Activated T-helper 1 cell treated with anti-CD3 and anti-CD28 coated beads, Interleukin-2, amount 50 U/mL, for 16 hours (primary cell): ENCODE measurements at places on chromosomes 11 and 22.

- no peak for DNase-seq
Measured at GRCh38 chr22:31278626-31279326, 13.5 kb downstream of the PIK3IP1 start.

GRCh38 chr22:24413271-24413670 is 14.1 kb upstream of the ADORA2A start:
- no peak for DNase-seq

DNA sequence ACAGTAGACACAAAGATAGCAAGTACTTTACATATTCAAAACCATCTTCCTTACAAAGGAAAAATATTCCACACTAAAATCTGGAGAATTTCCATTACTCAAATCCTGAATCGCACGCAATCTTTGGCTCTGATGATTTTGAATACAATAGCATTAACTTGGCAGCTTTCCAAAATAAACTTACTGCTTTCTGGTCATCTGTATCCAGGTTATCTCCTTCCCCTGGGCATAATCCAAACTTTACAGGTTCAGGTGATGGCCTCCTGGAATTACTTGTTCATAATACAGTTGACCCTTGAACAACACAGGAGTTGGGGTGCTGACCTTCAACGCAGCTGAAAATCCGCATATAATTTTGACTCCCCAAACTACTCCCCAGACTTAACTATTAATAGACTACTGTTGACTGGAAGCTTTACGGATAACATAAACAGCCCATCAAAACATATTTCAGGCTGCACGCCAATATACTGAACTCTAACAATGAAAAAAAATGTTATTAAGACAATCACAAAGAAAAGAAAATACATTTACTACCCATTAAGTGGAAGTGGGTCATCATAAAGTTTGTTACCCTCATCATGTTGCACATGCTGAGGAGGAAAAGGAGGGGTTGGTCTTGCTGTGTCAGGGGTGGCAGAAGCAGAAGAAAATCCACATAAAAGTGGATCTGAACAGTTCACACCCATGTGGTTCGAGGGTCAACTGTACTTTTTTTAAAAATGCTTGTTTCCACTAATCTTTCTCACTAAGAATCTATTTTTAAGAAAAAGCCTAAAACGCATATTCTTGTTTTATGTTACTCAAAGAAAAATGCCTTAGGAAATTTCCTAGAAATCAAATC is 6.5 kb downstream of the MTMR2 start:
- DNase-seq = no peak

DNA sequence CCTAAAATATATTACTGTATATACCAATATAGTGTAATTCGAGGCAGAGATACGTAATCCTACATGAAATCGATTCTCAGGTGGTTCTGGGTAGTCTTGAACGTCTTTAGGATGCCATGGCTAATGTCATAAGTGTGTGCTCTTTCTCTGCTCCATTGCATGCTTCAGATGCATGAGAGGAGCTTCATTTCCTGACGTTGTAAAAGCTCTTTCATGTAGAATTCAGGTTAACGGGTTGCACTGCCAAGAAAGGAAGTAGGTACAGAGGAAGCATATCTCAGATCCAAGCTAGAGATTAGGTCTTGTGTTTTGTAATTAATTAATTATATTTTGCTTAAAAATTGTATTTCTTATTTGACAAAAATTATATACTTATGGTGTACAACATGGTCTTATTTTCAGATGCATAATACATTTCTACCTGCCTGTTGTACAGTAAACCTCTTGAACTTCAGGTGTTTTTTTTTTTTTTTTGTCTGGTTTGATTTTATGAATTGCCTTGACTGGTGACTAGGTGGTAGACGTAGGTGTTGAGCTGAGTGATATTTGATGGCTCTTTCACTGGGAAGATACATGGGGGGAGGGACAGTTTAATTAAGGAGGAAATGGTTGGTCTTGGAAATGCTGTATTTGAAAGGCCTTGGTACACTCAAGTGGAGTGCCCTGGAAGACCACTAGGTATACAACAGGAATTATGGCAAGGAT is 9.3 kb downstream of the NUP50 start:
- no peak for DNase-seq

- no peak for DNase-seq
Measured at GRCh38 chr11:80960381-80961029, 1519.7 kb upstream of the TENM4 start.

- DNase-seq = no peak
Measured at GRCh38 chr22:45906946-45907345, 70.0 kb downstream of the WNT7B start.

DNA sequence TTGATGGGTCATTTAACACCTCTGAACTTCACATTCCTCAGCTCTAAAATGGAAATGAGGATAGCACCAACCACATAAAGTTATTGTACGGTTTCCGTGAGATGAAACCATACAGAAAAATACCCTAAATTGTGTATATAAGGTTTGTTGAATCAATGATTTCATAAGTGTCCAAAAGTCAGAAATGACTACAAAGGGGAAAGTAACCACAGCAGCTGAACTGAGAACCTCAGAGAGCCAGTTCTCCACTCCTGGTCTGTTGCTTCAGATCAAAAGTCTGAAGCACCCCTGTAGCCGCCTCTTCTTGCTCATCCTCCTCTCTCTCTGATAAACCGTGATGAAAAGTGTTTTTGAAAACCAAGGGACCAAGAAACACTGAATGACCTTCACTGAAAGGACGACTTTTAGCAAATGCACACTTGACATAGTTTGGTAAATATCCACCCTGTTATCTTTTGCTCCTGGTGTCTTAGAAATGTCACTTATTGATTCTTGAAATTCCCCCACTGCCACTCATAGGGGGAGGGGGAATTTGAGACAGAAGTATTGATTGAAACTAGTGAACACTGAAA is 194.5 kb downstream of the NAV2 start:
- no peak for DNase-seq

GRCh38 chr11:10622957-10623791 is 54.7 kb upstream of the LYVE1 start:
- no peak for DNase-seq

GRCh38 chr11:28903716-28904115 is 795.5 kb downstream of the METTL15 start:
- no peak for DNase-seq

DNA sequence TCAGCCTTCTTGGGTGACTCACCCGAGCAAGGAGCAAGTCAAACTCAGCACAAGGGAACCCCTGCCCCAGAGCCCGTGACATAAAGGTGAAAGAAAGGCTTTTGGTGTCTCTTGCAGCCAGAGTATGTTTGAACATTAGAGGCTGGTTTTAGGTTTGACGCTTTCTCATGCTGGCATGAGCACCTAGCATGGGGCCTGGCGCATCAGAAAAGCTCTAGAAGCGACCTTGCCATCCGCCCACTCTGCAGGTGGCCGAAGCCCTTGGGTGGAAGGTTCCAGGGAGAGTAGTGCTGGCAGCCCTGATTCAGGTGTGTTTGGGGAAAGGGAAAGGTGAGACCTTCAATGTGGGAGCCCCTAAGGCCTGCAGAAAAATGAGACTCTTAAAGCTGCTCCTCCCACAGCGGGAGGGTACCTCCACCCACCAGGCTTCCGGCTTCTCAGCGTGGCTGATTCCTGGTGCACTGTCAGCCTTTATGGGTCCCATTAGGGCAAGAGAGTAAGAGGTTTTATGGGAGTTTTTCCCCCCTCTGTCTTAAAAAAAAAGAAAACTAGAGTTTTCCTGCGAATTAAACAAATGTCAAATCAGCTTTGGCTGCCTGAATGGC is 88.4 kb downstream of the GRIK4 start:
- DNase-seq = no peak

- no peak for DNase-seq
Measured at GRCh38 chr11:124935548-124936514, at the start of gene HEPACAM. HEPACAM (minus strand) TSS chr11:124936047; CDS start chr11:124936006, 41 bp downstream.

DNA sequence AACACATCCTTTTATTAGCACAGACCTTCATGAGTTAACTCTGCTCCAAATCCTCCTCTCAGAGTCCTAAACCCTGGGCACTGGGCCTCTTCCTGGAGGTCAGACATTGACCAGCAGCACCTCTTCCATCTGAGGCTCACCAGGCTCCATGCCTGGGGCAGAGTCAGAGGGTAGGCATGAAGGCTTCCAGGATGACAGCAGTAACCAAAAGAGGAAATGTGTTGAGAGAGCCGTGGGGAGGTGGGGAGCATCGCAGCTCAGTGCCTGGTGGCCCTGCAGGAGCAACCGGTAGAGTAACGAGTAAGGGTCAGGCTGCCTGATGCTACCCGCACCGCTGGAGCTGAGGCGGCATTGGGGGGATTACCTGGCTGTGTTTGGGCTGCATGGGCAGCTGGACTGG is 9.4 kb upstream of the NAV2 start:
- no peak for DNase-seq

GRCh38 chr11:44088377-44088776 is 7.1 kb upstream of the EXT2 start:
- DNase-seq = no peak

DNA sequence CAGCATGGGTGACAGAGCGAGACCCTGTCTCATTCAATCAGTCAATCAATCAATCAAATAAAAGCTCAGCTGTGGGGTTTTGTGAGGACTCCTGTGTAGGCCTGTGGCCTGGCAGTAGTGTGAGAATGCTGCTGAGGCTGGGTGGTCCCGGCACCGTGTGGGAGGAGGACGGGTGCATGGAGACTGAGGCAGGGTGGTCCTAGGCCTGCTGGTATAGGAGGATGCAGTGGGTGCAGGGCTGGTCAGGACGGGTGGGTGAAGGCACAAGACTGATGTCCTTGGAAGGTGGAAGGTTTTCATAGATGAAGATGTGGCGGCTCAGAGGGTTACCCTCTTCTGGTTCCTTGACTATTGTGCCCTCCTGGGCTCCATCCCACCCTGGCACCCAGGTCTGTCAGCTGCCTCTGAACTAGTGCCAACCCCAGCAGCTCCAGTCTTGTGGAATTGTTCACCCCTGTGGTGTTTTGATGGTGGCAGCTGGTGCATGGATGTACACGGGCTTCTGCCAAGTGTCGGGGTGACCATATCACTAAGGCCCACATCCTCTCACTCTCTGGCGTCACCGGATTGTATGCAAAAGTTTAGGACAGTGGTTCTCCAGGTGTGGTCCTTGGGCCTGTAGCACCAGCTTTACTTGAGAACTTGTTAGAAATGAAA is 23.7 kb downstream of the TANGO2 start:
- DNase-seq = no peak

GRCh38 chr11:63768237-63769041 is at the start of gene ZFTA:
ZFTA (minus strand) TSS chr11:63768775; CDS start chr11:63768622, 153 bp downstream.
- no peak for DNase-seq

- no peak for DNase-seq
Measured at GRCh38 chr11:82906931-82907330, 5.4 kb downstream of the DDIAS start.

- DNase-seq = no peak
Measured at GRCh38 chr11:79834015-79834414, 393.2 kb upstream of the TENM4 start.

- no peak for DNase-seq
Measured at GRCh38 chr11:119518746-119519730, 96.1 kb upstream of the THY1 start.

GRCh38 chr11:28559492-28559891 is 451.3 kb downstream of the METTL15 start:
- no peak for DNase-seq

DNA sequence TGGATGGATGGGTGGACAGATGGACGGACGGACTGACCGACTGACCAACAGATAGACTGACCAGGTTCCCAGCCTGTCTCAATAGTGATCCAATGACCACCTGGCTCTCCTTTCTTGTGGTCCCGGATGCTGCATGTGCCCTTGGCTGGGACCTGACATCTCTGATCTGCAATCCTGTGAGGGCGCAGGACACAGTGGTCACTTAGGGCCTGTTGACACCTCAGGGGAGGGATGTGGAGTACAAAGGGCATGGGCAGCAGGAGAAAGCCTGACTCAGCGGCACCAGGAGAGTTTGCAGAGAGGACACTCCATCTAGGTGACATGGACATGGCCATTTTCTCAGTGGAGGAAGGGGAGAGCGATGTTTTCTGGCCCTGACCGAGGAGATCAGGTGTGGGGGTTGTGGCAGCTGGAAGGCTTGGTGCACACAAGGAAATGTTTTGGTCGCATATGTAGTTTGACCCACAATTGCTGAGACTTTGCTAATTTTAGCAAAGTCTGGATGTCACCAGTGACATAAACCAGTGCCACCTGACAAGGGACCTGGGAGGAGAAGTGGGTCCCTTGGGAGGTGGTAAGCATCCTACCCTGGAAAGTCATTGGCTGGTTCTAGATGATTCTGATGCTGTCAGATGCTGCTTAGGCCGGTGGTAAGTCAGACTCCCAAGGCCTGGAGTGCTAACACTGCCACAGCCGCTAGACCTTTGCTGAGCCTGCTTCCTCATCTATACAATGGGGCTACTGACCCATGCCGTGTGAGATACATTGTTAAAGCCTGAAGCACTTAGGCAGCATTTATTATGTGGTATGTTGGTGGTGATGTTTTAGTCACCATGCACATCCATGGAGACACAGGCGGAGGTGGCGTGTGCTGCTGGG is 50.7 kb downstream of the CD82 start:
- DNase-seq = no peak

- no peak for DNase-seq
Measured at GRCh38 chr22:38131399-38131798, 20.9 kb upstream of the BAIAP2L2 start.

- no peak for DNase-seq
Measured at GRCh38 chr22:47369431-47370015, 607.1 kb downstream of the TBC1D22A start.

DNA sequence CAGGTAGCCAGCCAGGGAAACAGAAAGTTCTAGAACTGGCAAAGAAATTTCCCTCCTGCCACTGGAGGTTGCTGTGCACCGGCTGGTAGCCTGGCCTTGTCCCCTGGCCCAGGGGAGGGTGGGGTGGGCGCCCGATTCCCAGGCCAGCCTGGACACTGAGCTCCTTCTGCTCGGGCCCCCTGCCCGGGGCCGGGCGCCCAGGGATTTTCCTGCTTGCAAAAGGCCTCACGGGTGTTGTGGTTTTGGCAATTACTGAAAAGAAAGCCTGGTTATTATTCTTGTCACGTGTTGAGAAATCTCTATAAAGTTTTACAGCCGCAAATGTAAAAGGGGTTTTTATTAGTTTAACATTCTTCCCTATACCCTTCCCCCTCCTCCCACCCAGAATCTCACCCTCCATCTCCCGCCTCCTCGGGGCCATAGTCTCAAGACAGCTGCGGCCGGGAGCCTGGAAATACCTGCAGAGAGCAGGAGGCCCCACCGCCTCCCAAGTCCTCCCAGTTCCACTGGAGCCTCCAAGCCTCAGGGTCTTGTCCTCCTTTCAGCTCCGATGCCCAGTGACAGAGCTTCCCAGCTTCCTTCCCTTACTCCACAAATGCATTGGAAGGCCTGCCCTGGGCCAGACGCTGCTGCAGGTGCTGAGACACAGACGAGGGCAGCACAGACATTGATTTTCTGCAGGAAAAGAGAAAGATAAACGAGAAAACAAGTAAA is 1515.6 kb downstream of the TBC1D22A start:
- no peak for DNase-seq

GRCh38 chr22:50548921-50549790 is 3.5 kb downstream of the KLHDC7B start:
- no peak for DNase-seq

DNA sequence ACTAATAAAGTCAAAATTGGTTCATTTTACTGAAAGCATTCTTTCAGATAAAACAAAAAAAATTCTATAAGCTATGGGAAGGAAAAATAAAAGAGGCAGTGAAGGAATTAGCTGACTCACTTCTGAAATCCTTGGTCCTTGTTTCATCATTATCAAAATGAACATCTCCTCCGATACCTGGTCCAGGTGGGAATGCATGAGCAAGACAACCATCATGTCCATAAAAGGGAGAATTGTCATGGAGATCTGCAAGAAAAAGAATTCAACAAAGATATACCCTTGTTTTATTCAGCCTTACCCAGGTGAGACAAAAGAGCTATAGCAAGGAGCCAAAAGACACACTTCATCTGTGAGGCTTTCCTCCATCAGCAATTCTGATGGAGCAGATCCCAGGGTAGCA is 27.2 kb downstream of the MMP10 start:
- no peak for DNase-seq
